ENCODE measurements at places on chromosomes 1 and 21.

- no peak for DNase-seq
These were observed 409.4 kb downstream of the BRINP3 start for GRCh38 chr1:190068304-190068703.

DNA sequence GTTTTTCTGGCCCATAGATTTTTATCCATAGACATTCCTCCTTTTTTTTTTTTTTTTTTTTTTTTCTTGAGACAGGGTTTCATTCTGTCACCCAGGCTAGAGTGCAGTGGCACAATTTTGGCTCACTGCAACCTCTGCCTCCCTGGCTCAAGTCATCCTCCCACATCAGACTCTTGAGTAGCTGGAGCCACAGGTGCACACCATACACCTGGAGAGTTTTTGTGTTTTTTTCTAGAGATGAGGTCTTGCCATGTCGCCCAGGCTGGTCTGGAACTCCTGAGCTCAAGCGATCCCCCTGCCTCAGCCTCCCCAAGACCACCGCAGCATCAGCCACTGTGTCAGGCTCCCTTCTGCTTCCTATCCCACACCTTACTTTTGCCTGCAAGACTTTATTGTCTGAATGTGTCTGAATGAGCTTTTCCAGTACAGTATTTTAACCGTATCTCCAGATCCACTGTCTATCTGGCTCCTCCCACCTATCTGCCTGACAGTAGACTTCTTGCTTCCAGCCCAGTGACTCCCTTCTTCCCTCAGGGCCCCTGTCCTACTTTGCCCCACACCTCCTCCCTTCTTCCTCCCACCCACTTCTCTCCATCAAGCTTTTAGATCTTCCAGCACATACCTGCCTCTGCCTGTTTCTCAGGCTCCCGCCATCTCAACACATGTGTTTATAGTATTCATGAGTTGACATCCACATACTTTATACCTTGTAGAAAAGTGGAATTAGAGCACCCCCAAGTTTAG, 6.1 kb downstream of the C1orf21 start:
- DNase-seq = no peak

DNA sequence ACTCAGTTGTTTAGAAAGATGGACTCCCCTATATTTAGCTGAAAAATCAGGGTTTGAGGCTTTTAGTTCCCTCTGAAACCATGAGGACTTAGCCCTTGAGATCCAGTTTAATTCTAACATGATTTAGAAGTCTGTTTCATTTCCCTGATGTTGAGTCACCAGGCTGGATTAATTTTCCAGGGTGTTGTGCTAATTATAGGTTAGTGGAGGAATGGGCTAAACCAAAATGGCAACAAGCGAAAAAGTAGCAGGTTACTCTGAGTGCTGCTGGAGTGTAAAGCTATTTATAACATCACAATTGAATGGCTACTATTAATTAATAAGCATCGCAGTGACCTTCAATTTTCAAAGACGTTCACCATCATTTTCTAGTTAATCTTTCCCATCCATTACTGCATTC, 15.5 kb upstream of the USP24 start:
- DNase-seq = no peak

DNA sequence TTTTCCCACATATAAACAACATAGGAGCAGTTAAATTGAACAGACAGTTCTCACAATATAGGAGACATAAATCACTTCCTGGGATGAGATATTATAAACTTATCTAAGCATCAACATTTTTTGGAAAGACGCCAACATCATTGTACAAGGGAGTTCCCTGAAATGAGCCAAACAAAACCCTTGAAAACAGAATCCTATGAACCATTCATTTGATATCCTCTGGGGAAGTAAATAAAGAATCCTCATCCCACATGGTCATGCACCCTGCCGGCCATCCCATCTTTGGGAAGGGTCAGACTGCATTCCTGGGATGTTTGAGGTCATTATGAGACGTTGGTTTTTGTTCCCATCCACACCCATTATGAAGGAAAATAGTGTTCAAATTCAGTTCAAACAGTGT, 111.8 kb upstream of the USP25 start:
- peak; percentile 74 for DNase-seq

- peak; percentile 72 for DNase-seq
These were observed 341.0 kb upstream of the NEGR1 start for GRCh38 chr1:72623299-72623708.

DNA sequence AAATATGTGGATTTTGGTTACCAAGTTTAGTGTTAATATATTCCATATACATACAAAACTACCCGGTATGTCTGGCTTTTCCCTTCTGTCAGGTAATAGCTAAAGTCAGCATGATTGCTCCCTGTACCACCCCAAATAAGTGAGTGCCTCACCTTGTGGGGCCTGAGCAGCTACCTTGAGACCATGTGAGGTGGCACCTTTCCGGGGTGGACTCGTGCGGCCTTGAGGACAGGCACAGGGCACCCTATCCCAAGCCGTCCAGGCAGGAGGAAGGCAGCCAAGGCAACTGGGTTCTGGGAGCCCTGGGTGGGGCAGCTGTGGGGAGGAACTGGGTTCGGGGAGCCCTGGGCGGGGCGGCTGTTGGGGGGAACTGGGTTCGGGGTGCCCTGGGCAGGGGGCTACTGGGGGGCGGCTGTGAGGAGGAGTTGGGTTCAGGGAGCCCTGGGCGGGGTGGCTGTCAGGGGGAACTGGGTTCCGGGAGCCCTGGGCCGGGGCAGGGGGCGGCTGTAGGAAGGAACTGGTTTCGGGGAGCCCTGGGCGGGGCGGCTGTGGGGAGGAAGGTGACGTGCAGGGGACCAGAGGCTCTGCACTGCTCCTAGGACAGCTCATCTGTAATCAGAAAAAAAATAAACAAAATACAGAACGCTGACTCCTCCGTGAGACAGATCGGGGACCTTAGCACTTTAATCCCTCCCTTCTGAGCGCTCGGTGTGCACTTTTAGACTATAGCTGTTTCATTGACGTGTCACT, 63.3 kb downstream of the POFUT2 start:
- peak; percentile 18 for DNase-seq

GRCh38 chr1:201925981-201926645, 20.2 kb downstream of the LMOD1 start:
- DNase-seq = no peak

DNA sequence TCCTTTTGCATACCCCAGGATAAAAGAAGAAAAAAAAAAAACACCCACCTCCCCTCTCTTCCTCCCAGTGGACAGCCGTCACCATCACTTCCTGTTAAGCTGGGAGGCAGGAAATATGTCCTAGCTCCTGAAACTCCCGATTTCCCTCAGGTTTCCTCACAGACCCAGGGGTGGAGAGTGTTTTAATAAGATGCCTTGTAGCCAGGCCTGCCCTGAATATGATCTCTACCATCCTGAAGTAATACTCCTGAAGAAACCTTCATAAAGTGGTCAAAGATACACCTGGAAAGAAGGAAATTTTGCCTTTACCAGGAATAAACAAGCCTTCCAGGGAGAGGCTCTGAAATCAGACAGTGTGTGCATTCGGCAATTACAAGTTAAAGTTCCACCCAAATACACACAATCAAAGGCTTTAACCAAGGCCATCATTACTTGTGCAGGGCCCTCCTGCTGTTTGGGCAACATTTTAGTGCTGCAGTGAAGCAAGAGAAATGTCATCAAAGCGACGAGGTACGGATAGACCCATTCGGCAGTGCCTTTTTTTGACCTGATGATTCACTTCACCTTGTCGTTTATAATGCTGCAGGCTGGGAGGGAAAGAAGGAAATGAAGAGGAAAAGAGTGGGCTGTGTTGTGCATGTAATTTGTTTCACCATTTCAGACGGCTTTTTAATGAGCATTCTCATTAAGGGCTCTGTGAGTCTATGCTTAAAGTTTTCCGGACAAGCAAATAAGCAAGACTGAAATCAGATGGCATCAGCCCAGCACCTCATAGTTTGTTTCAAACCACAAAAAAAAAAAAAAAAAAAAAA, 41.0 kb upstream of the RASAL2 start:
- peak; percentile 28 for DNase-seq

GRCh38 chr21:31201144-31201543, 142.9 kb downstream of the TIAM1 start:
- DNase-seq = peak; percentile 52

DNA sequence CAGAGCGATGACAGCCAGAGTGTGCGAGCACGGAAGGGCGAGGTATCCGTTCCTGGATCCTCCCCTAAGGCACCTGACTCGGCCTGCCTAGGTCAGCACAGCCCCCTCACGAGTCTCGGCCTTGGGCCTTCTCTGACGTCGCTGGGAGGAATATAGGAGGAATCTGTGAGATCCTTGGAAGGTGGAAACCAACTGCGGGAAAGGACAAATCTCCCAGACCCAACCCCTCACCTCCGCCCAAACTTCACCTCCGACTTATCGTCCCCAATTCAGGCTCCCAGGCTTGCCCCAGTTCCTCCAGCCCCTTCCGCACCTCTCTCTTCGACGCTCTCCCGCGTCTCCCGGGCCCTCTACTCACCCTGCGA, 494 bp downstream of the APH1A start:
- DNase-seq = peak; percentile 27

DNA sequence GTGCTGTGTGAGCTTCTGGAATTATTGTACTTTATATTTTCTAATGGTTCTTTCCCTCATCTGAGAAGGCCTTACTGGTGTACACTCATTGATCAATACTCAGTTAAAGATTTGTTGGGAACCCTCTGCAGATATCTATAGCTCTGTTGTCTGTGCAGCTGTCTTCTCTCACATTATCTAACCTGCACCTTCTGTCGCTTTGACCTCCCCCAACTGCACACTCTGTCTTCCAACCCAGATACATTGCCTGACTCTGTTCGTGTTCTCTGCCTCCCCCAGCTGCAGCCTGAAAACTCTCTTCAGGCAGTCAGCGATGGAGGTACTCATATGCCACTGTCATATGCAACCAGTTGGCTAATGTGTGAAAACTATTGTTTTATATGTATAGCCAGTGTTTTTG, 334.3 kb downstream of the NCAM2 start:
- no peak for DNase-seq

Data from cardiac fibroblast (primary cell).